ENCODE measurements at places on chromosomes 1 and 21.
A peak's percentile ranks its signal among the peaks of the same experiment; 100 is the strongest.

DNA sequence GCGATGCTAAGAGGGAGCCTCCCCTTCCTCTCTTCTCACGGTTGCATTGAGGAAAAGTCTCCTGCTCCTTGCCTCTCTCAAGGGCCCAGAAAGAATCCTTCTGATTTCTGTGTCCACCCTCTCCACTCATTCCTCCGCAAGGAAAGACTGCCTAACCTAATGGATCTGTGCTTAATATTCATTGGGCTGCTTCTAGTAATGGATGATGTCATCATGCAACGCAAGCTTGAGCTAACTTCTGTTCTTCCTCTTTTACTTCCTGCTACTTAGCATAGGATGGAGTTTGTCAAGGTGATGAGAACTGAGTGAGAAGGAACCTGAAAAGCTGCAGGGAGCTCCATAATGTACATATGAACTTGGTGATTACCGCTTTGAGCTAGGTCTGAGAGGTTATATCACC, 35.2 kb upstream of the HMGB4 start:
- no peak for DNase-seq

GRCh38 chr1:116877141-116877818, 32.4 kb upstream of the PTGFRN start:
- no peak for DNase-seq

- no peak for DNase-seq
Measured at GRCh38 chr1:64934878-64935275, 31.5 kb downstream of the JAK1 start.

- DNase-seq, result no peak
Measured at GRCh38 chr1:6603915-6604558, 1.4 kb upstream of the KLHL21 start.

GRCh38 chr21:15444118-15444960, 285.4 kb upstream of the USP25 start:
- no peak for DNase-seq

GRCh38 chr1:68808351-68808750, 311.5 kb upstream of the DEPDC1 start:
- no peak for DNase-seq

- DNase-seq, result no peak
Measured at GRCh38 chr1:93758842-93759515, 77.3 kb upstream of the BCAR3 start.

DNA sequence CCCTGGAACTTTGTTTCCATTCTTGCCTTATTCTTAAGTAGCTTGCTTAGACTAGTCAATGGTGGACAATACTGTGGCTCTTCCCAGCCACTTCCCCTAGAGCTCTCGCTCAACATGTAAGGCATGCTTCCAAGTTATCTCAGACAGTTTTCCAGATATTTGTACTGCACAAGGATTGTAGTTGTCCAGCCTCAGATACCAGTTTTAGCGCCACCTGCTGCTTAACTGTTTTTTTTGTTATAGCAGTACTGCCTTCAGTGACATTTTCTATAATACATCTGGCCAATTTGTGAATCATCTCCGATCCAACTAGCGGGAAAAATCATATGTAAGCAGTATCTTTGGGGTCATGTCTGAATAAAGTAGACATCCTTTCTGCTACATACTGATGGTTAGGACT, 346.7 kb upstream of the ADGRL4 start:
- no peak for DNase-seq

GRCh38 chr1:214107322-214108096, 119.7 kb downstream of the PROX1 start:
- DNase-seq, result no peak

GRCh38 chr1:26696654-26697430, 1.0 kb downstream of the ARID1A start:
- peak; percentile 75 for DNase-seq

DNA sequence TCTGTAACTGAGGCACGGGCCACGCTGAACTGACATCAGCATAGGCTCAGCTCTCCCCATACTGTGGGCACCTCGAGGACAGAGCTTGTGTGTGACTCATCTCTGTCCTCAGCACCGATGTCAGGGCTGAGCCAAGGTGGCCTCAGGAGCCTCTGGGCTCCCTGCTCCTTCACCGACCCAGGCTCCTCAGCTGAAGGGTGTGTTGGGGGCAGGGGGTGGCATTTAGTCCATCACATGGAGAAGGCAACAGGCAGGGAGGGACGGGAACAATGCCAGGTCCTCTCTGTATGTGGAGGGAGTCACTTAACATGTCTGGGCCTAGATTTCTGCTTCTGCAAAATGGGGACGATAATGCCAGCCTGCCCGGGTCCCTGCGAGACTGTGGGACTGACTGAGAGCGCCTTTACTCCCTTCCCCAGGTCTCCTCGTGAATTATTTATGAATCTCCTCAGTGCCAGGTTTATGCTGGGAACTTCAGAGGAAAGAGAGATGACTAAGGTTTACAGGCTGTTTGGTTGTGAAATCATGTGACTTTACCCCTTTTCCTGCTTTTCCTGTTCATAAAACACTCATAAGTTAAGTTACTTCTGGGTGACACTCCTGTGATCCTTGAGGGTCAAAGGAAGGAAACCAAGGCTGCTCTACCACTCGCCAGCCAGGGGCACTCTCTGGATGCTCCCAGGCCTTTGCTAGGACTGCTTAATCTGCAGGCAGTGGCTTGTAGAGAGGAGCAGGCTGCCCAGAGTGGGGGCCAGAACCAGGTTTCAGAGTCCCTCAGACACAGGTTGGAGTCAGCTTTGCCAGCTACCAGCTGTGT, 16.2 kb downstream of the TTC39A start:
- no peak for DNase-seq

GRCh38 chr1:150536836-150537731, 12.1 kb upstream of the ADAMTSL4 start:
- DNase-seq, result no peak

GRCh38 chr1:155241841-155242264, 13.4 kb downstream of the ENTREP3 start:
- DNase-seq, result no peak

DNA sequence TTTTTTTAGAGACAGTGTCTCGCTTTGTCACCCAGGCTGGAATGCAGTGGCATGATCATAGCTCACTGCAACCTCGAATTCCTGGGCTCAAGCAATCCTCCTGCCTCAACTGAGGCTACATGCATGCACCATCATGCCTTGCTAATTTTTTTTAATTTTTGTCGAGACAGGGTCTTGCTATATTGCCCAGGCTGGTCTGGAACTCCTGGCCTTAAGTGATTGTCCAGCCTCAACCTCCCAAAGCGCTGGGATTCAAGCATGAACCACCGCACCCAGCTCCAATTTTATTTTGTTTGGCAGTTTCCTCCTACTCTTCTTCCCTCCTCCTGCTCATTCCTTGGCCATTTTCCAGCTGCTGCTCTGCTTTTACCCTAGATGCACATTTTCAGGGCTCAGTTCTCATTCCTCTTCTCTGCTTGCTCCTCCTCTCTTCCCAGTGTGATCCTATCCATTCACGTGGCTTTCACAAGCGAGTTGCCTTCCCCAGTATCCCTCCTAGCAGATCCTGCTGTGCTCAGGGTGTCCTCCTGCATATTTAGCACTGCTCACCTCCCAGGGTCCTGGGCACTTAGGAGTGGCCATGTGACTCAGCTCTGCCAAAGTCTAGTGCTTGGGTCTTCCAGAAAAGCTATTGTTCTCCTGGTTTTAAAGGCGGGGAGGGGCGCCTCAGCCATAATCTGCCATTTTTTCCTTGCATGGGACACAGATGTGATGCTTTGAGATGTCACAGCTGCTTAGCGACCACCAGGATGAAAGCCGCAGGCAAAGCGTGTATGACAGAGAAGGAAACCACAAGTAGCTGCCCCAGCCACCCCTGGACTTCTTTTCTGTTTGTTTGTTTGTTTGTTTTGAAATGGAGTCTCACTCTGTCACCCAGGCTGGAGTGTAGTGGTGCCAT, 33.7 kb downstream of the PSEN2 start:
- no peak for DNase-seq

- no peak for DNase-seq
Measured at GRCh38 chr21:39386194-39386593, 37.3 kb upstream of the HMGN1 start.

GRCh38 chr1:245334235-245334634, 179.4 kb downstream of the KIF26B start:
- no peak for DNase-seq

DNA sequence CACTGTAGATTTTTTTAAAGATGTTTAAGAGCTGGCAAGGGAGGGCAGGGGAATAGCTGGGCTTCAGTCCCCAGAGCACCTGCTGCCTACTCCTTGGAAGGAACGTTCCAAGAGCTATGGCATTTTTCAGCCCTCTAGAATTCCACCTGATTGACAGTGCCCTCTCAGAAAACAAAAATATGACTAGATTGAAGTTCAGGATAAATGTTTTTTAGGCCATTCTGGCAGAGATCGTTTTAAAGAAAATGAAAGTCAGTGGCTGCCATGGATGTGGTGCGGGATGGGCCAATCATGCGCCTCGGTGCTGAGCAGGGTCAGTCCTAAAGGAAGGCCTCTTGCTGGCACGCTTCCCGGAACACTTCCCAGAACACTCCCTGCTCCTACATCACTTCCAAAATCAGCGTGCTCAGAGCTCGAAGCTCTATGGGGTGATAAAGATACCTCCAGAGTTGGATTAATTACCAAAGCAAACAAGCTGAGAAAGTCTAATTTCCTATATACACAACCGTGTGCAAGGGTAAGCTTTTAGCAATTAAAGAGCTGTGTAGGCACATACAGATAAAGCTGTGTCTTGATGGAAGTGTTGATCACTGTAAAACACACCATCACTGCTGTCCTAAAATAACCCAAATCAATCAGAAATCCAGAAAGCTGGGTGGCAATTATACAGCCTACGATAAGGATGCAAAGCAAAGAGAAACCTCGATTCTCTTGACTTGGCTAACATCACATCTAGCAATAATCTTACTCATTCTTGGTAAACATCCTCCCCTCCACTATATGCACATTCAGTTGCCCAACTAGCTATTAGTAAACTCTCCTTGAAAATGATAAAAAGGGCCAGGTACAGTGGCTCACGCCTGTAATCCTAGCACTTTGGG, 34.6 kb downstream of the TGFBR3 start:
- no peak for DNase-seq

DNA sequence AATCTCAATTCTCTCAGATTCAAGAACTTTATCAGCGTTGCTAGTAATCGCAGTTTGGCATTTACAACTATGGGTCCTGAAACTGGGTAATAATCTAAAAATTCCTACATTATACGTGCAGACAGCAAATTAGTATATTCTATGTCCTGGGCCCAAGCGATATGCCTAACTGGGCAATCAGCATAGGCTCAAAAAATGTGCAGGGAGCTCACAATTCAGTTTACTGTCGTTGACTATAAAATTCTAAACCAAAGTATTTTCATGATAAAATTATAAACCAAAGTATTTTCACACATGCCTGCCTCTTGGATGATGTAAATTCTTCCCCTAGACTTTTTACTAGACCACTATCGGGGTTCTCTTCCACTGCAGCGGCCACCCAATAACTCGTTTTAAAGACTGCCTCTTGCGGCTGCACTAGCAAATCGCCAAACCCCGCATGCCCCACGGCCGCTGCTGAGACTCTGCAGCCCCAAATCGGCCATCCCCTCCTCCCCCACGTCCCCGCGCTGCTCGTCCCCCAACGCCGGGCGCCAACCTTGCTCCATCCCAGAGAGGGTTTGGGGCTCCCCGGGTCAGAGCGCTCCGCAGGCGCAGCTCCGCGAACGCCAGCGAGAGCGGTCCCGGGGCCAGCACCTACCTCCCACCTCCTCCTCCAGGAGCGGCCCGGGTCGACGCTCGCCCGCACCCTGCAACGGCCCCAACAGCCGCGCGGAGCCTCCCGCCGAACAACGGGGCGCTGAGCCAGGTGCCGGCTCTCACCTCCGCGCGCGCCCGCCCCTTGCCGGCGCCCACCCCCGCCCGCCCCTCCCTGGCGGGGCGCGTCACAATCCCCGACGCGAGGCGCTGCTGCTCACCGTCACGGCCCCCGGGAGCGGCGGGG, 506 bp downstream of the SSX2IP start:
- DNase-seq, result no peak

DNA sequence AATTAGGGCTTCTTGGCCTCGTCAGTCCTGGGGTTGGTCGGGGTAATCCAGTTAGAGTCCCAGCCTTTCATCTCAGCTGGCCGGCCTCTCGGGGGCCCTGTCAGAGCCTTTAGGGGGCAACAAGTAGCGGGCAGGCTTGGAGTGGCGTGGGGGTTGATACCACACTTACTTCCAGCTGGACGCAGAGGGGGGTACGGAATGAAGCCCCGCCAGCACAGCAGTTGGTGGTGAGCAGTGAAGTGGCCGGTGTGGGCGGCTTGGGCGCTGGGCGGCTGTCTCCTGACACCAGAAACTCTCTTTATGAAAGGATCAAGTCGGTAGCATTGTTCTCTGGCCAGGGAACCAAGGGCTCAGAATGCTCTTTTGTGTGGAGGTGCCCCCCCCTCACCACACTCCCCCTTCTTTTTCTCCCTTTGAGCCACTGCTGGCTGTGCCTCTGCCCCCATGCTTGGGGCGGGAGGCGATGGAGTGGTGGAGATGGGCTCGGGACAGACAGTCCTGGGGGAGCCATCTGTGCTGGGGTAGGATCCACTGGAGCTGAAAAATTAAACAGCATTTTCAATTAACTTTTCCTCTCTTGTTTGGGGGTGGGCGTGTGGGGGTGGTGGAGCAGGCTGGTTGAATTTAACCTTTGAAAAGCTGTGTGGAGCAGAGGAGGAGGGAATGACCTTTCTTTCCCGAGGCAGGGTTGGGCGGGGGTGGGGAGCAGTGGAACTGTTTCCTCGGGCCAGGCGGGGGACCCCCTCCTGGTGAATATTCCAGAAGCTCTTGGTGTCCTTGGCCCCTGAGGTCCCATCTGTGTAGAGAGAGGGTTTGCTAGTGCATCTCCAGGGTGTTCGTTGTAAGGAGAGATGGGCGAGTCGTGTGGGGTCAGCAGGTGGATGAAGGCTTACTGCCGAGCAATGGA, 102.7 kb downstream of the RNF220 start:
- no peak for DNase-seq

DNA sequence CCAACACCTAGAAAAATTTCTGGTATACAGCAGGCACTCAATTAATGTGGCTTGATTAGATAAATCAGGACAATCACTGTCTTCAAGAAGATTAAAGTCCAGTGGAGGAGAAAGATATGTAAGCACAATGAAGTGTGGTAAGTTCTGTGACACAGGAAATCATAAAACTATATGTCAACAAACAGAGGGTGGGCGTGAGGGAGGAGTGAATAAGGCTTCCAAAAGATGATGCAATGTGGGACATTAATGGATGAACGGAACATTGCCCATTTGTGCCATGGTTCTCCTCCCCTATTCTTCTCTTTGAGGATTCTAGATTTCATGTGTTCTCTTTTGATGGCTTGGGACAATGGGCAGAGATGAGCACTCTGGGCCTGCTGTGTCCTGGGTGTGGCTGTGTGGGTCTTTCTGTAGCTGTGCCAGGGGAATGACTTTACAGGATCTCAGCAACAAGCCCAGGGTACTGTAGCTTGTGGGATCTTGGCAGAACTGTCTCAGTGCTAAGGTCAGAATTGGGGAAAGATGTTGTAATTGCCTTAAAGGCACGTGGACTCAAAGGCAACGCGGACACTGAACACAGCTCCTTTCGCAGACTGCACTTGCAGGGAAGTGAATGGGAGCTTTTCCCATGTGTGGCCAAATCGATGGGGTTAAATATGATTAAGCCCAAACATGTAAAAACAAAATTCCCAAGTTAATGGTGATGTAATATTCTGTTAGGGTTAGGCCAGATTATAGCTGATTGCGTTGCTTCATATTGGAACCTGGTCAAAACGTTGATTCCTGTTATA, 366.9 kb downstream of the TGFB2 start:
- DNase-seq, result no peak

All from activated gamma-delta T cell (primary cell).